Right atrium auricular region (tissue), 2 donors: ENCODE measurements at places on chromosomes 1 and 21. TPM values are rescaled to one million over a fixed set of nuclear protein-coding genes. Genes with fewer than 3 reads are reported as not detected.

LEMD1 gene
- not detected for total RNA-seq

INSRR gene
- not detected for total RNA-seq

BARHL2 gene
- total RNA-seq, result not detected

LGR6 gene
- total RNA-seq, result 17.0 TPM

EVA1C gene
- 25.5 TPM for total RNA-seq

KPRP gene
- total RNA-seq, result not detected

AMY1B gene
- total RNA-seq, result not detected

DPYD gene
- total RNA-seq, result 14.5 TPM

MROH9 gene
- total RNA-seq, result not detected

S100A5 gene
- total RNA-seq, result not detected

CDC73 gene
- total RNA-seq, result 27.8 TPM

DLGAP3 gene
- not detected for total RNA-seq

COL9A2 gene
- 1.2 TPM for total RNA-seq

HORMAD1 gene
- total RNA-seq, result not detected

EPHA2 gene
- 43.5 TPM for total RNA-seq

FCRL1 gene
- not detected for total RNA-seq

RPAP2 gene
- 13.8 TPM for total RNA-seq

IGSF8 gene
- 20.1 TPM for total RNA-seq

PLA2G2F gene
- not detected for total RNA-seq

DMRTA2 gene
- not detected for total RNA-seq
